Neural crest cell (in vitro differentiated cells): ENCODE measurements at places on chromosomes 2 and 18.

DNA sequence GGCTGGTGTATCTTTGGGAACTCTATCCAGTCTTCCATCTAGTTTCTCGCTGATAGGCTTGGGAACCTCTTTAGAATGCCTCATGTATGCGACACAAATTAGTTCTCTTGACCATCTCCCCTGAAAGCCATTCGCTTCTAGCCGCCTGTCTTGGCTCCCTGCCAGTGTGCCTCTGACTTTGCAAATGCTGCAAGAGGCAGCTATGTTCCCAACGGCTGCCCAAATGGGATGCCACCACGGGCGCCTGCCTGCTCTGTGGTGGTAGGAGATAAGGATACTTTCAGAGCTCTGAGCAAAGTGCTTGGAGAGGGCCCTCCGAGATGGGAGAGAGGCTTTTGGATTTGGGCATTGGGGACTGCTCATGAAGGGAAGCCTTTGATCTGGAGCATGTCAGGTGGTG lies 77.7 kb upstream of the IGFBP5 start:
- DNase-seq: no peak

- no peak for DNase-seq
Measured at GRCh38 chr2:150472511-150472899, 15.0 kb downstream of the RND3 start.

- no peak for DNase-seq
Measured at GRCh38 chr2:98764499-98764898, 33.6 kb upstream of the MGAT4A start.

- peak; percentile 43 for DNase-seq
Measured at GRCh38 chr2:119126650-119127049, 31.9 kb downstream of the C1QL2 start.

DNA sequence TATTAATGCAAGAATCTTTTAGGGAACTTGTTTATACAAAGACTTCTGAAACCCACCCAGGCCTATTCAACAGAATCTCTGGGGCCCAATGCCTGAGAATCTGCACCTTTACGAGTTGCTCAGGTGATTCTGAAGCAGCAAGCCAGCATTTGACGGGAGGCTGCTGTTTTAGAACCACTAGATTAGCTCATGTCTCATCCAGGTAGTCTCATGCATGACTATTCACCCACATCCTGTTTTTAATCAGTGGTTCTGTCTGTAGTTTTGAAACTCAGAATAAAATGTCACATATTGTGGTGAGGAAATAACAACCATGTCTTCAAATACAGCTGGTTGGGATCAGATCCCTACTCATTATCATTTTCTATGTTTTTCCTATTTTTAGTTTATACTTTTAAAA lies 39.5 kb downstream of the CYTIP start:
- no peak for DNase-seq

- DNase-seq: no peak
Measured at GRCh38 chr2:238949710-238950345, 101.9 kb downstream of the TWIST2 start.

GRCh38 chr2:98704499-98705332 lies 26.2 kb downstream of the MGAT4A start:
- no peak for DNase-seq

GRCh38 chr2:12009323-12009905 lies 263.0 kb downstream of the LPIN1 start:
- no peak for DNase-seq

- no peak for DNase-seq
Measured at GRCh38 chr18:78305789-78306188, 673.8 kb upstream of the SALL3 start.

GRCh38 chr2:192347542-192347941 lies 152.8 kb upstream of the TMEFF2 start:
- DNase-seq: no peak

GRCh38 chr2:12883906-12884305 lies 167.2 kb downstream of the TRIB2 start:
- no peak for DNase-seq

- no peak for DNase-seq
Measured at GRCh38 chr2:145091967-145092366, 572.0 kb upstream of the ZEB2 start.

GRCh38 chr18:45243340-45244110 lies 371.8 kb upstream of the SLC14A2 start:
- DNase-seq: no peak

- no peak for DNase-seq
Measured at GRCh38 chr2:238853721-238854120, 5.8 kb downstream of the TWIST2 start.

GRCh38 chr2:147614471-147614870 lies 230.4 kb upstream of the ACVR2A start:
- no peak for DNase-seq
